GM23338 (cell line): ENCODE measurements at places on chromosomes 12 and 14. TPM values are rescaled to one million over a fixed set of nuclear protein-coding genes. Genes with fewer than 3 reads are reported as not detected.
A peak's percentile ranks its signal among the peaks of the same experiment; 100 is the strongest.

GRCh38 chr12:123398177-123398549 lies 14.2 kb downstream of the KMT5A start:
- no peak for DNase-seq

DNA sequence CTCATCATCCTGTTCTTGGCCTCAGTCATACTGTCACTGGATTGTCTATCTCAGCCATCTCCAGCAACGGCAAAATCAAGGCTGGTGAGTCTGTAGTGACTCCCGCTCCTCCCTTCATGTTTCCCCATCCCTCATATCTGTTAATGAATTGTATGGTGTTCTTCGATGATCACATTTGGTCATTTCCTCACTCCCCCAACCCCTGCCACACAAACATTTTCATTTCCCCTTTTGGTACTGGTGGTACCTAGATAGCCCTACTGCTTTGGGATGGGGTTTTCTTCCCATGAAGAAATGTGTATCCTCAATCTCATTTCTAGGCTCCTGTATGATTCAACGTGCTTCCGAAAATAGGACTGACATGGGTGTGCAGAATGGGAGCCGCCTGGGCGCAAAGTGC lies 2.7 kb upstream of the KLHL33 start:
- no peak for DNase-seq

DNA sequence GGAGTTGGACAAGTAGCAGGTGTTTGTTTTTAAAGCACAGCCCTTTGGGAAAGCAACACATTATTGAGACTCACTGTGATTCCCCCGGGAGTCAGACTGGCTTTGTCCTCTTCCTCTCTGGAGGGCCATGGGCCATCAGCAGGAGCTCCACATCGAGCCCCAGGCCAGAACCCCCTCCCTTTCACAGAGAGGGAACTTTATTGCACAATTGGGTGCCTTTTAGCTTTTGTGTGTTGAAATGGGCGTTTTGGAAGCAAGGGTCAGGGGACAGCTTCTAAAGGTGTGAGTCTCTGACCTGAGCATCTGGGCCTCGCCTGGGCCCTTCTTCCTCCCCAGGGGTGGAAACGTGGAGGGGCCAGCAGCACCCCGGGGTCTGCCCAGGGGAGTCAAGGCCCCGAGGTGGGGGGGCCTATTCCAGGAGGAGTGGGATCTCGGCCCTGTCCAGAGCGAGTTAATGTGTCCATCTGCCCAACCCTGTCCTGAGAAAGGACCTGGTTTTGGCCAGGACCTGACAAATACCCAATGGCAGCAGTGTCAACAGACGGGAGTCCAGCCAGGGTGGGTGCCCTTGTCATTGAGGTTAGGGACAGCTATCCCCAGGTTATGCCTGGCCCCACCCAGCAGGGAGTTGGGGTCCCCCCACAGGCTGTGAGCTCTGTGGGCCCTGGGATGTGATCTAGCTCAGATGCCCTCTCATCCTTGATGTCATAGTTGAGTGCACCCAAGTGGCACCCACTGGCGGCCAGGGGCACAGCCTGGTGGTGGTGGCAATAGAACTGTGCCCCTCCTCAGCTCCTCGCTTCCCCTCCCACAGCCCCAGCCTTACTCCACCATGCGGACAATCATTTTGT lies 37.1 kb downstream of the SLC8B1 start:
- DNase-seq = no peak

DNA sequence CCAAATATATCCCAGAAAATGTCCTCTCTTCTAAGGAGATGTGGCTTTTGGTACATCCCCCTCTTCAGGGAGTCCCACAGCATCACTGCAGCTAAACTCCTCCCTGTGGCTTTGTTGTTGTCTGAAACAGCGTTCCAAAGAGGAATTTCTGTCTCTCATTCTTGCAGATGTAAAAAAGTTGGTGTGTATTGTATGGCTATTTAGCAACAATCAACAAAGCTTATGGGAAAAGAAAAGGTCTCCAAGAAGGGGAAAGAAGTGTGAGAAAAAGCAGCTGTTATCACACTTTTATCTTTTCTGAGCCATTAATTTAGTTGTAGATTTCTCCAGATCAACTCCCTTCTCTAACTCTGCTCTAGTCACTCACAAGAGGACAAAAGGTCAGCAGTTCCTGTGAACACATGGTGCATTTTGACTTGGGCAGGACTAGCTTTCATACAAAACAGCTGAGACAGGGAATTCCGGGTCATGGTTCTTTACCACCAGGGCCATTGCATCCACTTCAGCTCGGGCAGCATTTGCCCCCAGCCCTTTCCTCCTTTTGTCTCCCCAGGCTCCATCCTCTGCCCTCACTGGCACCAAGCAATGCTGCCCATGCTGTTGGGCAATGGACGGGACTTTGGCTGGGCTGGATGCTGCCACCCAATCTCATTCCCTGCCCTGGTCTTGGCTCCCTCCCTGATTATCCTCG lies 184.7 kb downstream of the TMX1 start:
- DNase-seq = peak; percentile 37

LYZ gene
- total RNA-seq = not detected in 2 replicates
